LHCN-M2 (cell line): ENCODE measurements at places on chromosomes 2 and 18. TPM values are rescaled to one million over a fixed set of nuclear protein-coding genes. Genes with fewer than 3 reads are reported as not detected.

GRCh38 chr2:217242947-217243346 is 383.1 kb upstream of the TNP1 start:
- DNase-seq: no peak

GRCh38 chr18:24002479-24002878 is 12.1 kb upstream of the TTC39C start:
- no peak for DNase-seq

DNA sequence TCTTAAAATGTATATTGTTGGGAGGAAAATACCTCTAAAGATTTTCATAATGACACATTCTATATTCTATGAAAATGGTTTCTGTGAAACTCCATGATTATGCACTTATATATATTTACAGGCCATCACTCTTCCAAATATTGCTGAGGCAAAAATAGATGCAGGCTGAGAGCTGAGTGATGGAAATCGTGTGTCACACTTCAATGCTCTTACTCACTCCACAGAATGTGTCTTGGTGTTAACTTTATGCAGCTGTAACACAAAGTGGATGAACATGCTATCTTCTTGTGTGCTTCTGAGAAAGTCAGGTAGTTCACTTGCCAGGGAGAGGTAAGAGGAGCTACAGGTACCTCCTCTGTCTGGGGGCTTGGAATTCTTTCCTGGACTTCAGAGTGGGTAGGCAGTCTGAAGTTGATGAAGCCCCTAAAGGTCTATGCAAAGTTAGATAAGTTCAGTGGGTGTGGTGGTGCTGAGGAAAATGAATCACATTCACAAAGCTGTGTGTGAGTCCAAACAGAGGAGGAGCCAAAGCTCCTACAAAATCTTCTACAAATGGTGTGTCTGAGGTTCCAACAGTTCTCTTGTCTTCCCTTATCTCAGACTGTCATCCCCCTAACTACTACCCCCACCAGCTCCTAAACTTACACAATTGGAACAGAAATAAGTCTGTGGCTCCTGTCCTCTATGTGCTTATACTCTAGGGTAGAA is 74.2 kb upstream of the ST6GAL2 start:
- DNase-seq: no peak

Gene RAPGEF4
- total RNA-seq: 0.23 and 0.26 TPM in 2 replicates

DNA sequence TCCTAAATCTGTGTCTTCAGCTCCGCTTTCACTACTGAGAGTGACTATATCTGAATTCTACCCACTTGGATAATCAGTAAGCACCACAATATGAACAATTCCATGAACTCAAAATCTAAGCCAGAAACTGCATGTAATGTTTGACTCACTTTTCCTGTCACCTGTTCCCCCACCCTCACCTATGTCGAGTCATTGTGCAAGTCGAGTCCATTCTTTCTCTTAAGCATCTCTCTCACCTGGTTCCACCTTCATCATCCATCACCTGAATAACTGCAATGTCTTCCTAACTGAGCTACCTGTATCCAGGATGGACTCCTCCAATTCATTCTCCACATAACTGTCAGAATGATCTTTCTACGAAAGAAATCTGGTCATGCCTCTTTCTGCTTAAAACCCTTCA is 58.2 kb downstream of the PPP1R1C start:
- DNase-seq: no peak

Gene ATP9B
- 11.5 and 11.7 TPM in 2 replicates for total RNA-seq

Gene EFEMP1
- total RNA-seq: 37.8 and 52.5 TPM in 2 replicates

DNA sequence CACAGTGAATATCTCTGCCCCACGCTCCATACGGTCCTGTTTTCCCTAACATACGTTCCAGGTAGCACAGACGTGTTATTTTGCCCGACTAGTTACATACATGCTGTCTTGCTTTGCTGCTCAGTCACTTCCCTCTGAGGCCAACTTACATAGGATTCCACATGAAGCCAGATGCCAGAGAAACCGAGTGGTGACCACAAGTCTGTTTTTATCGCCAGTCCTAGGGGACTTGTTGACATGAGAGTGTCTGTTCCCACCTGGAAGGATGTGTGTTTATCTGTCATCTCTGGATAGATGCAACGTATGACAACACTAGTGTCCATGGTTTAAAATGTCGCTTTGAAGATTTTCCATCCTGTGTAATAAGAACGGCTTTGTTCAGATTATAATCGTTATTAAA is 32.6 kb downstream of the PMAIP1 start:
- DNase-seq: no peak

DNA sequence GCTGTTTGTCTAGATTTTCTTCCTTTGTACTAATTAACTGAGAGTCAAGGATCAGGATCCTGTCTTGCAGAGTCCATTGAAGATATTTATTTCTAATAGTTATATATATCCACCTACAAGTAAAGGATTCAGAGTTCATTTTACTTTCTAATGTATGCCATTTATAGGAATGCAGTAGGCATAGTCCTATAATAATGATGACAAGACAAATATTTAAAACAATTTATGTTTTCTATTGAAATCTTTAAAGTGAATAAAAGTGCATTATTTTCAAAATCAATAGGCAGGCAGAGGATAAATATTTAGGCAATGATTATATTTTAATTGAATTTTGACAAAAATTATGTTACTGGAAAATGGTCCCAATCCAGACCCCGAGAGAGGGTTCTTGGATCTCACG is 1430.8 kb upstream of the NXPH2 start:
- DNase-seq: no peak

DNA sequence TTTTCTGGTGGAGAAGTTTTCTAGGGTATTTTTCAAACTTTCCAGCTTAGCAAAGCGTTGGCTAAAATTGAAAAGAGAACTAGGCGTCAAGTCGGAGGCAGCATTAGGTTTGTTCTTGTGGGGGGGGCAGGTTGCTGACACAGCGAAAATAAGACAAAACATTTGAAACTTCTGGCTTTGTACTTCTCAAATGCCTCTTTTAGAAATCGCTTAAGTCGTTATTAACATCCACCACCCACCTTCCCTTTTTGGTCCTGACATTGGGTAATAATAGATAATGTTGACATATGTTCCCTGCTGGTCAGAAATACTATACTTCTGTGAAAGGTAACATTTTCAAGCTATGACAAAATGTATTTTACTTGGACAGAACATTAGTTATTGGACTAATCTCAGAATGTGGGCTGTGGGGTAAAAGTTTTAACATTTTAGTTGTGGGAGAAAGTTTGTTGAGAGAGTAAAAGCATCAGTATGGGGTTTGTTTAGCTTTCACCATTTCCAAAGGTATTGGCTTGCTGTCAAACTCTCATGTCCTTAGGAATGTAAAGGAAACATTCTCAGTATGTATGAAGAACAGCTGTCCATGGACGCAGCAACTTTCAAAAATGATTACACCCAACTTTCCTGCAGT is 88.1 kb upstream of the ZEB2 start:
- DNase-seq: peak; percentile 20

Gene SCN1A
- 0.06 and 1.1 TPM in 2 replicates for total RNA-seq

Gene DLX2
- total RNA-seq: 0.32 and 0.75 TPM in 2 replicates

DNA sequence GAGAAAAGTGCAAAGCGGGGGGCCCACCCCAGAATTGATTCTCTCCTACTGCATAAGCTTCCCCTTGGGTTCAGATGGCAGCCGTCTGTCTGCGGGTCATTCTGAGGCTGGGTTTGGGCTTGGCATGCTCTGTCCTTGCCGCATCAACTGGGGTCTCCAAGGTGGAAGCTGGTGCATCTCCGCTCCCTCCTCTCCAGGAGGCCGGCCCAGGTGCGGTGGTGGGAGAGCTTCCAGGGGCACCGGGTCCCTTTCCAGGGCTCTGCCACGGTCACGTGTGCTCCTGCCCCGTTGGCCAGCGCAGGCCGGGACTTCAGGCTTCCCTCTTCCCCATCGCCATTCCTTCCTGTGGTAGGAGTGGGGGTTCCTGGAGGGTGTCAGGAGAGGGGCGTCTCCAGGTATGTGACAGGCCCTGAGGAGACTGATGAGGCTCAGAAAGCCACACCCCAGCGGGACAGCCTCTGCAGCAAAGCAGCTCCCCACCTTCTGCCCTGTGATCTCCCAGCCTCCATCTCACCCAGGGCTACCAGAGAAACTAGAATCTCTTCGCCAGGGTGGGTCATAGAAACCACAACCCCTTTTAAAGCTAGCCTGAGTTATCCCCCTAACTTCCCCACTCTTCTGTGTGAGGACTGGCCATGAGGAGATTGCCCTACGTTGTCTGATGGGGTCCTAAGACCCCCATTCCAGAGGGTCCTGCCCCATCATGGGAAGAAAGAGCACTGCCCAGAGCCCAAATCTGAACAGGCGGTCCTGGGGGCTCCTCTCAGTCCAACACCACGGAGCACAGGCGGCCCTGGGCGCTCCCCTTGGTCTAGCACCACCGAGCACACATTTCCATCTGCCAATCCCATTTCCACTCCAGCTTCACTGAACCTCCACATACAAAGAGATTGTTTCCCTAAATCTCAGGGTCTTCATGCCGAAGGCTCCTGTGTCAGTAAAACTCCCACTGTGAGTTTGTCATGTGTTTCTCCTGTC is 76.6 kb downstream of the SLC66A2 start:
- no peak for DNase-seq

Gene TWIST2
- total RNA-seq: 26.2 and 28.5 TPM in 2 replicates

GRCh38 chr2:46392561-46393346 is 86.6 kb upstream of the TMEM247 start:
- no peak for DNase-seq

Gene CFAP65
- total RNA-seq: under 0.01 TPM in 1 of 2 replicates, not detected in the other

Gene CNGA3
- 0.23 and 0.58 TPM in 2 replicates for total RNA-seq

- DNase-seq: no peak
These were observed 373.6 kb downstream of the DCDC2C start for GRCh38 chr2:4077017-4077416.

DNA sequence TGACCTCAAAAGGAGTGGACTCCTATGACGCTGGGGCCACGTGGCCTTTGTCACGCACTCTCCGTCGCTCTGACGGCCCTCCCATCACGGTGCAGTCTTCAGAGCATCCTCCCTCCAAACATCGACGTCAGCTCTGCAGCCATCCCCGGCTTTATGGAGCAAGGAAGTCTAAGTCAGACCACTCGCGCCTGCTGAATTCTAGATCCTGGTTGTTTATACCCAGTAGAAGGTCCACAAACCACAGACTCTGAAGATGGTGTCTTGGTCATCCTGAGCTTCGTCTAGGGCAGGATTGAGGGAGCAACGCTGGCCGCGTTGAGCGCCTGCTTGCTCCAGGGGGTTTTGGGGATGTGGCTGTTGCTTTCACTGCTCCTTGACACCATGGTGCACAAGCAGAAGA is 228.0 kb upstream of the SALL3 start:
- DNase-seq: no peak

- no peak for DNase-seq
These were observed 66.3 kb upstream of the TMEM247 start for GRCh38 chr2:46413111-46413510.

- no peak for DNase-seq
These were observed 210.2 kb downstream of the NCK2 start for GRCh38 chr2:105954891-105955290.

DNA sequence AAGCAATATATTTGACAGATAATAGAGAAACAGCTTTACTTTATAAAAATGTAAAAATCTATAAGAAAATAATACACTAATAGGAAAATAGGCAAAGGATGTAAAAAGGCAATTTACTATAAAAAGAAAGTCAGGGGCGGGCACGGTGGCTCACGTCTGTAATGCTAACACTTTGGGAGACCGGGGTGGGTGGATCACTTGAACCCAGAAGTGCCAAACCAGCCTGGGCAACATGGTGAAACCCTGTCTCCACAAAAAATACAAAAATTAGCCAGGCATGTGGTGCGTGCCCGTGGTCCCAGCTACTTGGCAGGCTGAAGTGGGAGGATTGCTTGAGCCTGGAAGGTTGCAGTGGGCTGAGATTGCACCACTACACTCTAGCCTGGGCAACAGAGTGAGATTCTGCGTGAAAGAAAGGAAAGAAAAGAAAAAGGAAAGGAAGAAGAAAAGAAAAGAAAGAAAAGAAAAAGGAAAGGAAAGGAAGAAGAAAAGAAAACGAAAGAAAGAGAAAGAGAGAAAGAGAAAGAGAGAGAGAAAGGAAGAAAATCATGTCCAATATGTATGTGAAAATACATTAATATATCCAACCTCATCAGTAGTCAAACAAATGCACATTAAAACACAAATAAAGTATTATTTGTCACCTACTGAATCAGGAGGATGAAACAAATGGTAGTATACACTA is 65.1 kb downstream of the ADD2 start:
- DNase-seq: no peak

DNA sequence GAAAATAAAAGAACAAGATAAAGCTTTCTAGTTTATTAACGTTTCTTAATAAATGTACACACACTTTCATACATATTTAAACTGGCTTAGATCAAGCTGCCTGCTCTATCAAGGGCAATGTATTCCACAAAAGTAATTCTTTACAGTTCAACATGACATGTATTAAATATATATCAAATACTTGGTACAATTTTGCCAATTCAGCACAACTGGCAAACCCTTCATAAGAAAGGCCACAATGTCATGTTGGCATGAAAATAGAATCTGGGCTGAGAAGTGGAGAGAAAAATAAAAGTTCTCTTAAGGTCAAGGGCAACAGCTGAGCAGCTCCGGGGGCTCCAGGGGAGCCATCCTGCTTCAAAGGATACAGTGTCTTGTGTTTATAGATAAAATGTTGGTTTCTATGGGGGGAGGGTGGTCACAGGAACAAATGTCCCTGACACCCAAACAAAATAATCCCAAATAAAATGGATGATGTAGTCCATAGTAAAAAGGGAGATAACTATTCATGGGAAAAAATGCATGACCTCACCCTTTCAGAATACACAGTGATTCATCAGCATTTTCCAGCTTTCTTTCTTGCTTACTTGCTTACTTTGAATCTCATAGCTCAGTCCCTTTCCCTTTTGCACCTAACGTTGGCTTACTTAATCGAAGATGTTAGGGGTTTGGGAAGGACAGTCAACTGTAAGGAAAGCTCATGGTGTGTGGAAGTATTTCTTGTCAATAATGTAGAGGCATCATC is 494.9 kb downstream of the NYAP2 start:
- peak; percentile 70 for DNase-seq

- DNase-seq: peak; percentile 40
These were observed 117.7 kb downstream of the SATB2 start for GRCh38 chr2:199339891-199340605.

DNA sequence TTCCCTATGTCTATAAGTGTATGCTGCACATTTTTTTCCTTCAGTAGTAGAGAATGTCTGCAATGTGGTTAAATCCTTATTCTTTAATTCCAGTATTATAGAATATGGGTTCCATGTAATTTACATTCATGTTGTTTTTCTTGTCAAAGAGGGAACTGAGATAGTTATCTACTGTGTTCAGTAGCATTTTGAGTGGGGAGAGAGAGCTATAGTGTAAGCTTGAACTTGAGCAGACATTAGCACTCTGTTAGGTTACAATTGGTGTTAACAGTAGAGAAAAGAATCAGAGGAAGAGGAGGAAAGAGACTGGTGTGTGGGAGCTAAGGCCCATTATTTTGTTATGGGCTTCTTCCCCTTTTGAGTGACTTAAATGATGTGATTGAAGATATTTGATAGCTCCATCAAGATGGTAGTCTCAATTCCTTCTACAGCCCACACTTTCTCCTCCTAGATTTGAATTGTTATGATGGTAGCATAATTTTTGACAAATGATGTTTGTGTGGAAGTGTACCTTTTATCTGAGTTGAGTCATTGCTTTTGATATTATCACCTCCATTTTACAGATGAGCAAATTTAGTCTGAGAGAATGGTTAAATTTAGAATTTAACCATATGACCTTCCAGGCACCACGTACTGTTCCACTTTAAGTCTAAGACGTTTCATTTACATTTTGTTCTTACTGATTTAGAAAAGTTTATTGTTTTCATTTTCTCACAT is 71.3 kb downstream of the FMNL2 start:
- no peak for DNase-seq

Gene LRATD1
- 0.26 and 0.57 TPM in 2 replicates for total RNA-seq
